ENCODE measurements at places on chromosomes 7 and 10.

DNA sequence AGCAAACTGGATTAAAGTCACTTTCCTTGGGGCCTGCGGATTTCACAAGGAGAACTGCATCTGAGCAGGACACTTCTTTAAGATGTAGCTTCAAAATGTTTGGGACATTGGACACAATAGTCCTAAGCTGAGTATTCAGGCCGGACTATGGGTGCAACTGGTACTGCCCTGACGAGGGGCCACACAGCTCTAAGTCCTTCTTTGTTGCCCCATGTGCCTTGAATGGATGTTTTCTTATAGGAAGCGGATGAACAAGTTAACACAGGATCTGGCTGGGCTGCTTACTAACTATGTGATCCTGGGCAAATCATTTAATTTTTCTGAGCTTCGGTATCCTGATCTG lies 147.8 kb upstream of the KLF14 start:
- DNase-seq = no peak

DNA sequence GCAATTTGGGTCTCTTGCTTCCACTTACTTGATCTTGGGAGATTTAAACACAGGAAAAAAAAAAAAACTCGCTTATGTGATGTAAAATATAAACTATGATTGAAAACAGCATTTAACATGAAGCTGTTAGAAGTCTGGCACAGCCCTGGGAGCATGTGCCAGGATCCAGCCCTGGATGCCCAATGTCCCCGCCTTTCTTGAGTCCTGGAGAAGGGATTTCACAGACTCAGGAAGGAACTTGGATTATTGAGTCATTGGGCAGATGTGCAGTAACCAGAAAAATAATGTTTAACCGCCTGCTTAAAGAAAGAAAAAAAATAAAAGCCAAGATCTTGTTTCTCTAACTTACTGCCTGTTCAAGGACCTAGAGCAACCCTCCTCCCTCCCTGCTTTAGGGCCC lies 3.7 kb upstream of the JCAD start:
- no peak for DNase-seq

DNA sequence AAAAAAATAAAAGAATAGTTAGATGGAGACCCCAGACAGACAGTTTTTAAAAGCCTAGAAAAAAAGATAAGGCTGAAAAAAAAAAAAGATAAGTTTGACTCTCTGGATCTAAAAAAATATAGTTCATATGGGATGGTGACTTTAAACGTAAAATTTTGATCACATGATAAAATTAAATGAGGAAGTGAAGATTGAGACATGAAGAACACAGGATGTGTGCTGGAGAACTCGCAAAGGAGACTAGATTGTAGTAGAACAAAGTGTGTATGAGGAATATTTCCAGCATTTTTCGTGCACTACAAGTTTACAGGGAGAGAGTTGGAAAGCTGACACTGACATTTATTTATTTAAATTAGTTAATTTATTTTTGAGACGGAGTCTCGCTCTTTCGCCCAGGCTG lies 286.4 kb downstream of the PRPF18 start:
- DNase-seq = no peak

GRCh38 chr10:122521011-122521410 lies 39.5 kb upstream of the DMBT1 start:
- no peak for DNase-seq

- no peak for DNase-seq
These were observed 267.7 kb downstream of the ACTR3B start for GRCh38 chr7:153027210-153027609.

DNA sequence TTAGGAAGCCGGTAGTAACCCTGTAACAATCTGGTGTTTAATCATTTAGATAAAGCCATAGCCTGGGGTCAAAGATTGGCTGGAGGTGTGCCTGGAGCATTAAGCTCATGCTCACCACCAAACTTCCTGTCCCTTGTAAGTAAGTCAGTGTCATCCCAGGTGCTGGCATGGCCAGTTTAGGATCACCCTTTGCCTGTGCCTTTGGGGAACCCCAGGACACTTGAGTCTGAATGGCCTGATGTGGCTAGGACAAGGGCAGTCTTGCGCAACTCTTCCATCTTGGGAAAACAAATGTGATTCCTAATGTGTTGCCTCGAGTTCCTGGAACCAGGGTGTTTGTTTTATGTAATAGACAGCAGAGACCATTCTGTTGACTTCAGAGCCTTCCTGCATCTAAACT lies 154.8 kb downstream of the GRK5 start:
- no peak for DNase-seq
